GM23248 (cell line): ENCODE measurements at places on chromosomes 12 and 14. TPM values are rescaled to one million over a fixed set of nuclear protein-coding genes. Genes with fewer than 3 reads are reported as not detected.

DNA sequence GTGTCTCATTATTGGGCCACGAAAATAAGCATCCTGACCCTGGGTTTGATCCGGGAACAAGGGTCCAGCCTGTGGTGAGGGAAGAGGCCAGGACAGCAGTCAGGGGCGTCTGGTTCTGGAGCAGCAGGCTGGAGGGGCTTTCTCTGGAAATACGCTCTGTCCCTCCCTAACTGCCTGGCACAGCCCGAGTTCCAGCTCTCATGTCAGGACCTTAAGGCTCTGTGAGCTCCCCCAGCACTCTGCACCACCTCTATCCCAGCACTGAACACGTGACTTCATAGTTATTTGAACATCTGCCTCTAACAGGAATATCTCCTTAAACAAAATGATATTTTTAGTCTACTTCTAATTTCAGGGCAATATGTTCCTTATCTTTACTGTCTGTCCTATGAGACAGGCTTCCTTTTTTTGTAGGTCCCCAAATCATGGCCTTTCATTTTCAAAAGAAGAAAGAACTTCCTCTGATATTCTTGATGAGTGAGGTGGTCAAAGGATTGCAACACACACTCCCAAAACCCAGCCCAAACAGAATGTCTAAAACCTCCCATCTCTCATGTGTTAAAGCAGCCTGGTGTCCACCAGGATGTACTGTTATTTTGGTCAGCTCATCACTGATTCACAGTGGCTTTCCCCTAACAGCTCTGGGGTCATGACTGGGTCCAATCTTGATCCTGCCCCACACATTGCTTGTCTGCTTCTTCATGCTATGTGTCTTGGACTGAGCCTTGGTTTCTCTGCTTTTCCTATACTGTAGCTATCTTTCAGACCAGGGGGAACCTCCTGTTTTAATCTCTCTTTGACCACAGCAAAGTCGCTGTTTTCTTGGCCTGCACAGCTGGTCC lies 9.7 kb downstream of the AQP6 start:
- no peak overlapping the region; the same call in 1 of the 2 replicates for H3K27ac ChIP-seq
- peaks cover 25% of the 10 kb centered on the region for H3K4me1 ChIP-seq

CLEC4A gene
- total RNA-seq: not detected in 2 replicates

- DNase-seq: no peak
- H3K4me1 ChIP-seq: no peaks in the 10 kb centered on the region
- no peaks in the 10 kb centered on the region for H3K36me3 ChIP-seq
- H3K4me3 ChIP-seq: no peak overlapping the region
- no peaks in the 10 kb centered on the region for H3K27me3 ChIP-seq
- H3K27ac ChIP-seq: no peak overlapping the region
Measured at GRCh38 chr12:18992336-18992735, 137.2 kb upstream of the PLEKHA5 start.

TMTC1 gene
- total RNA-seq: 20.5 and 25.3 TPM in 2 replicates

DNA sequence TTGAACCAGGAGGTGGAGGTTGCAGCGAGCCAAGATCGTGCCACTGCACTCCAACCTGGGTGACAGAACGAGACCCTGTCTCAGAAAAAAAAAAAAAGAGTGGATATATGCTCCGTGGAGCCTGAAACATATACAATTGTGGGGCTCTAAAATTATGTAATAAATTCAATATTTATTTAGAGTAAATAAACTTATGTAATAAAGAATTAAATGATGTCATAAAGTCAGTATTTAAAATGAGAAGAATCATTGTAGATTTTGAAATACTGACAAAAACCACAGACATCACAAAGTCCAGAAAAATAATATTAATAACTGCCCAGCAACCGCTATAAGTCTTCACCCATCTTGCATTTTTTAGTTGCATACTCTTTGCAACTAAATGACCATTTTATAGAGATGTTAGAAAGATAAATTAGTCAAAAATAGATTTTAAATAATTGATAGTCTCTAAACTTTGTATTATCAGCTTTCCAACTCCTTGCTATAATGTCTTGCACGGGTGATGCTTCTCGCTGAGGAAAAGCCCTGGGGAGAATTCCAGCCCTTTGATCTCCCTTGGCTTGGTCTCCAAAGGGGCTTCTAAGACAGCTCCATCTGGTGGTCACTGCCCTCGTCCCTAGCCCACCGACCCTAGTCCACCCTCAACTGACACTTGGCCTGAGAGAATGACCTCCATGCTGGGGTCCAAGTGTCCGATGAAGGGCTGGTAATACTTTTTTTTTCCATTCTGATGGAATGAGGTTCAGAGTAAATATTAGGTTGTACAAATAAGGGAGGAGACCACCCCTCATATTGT lies 7.9 kb upstream of the TMBIM6 start:
- H3K27me3 ChIP-seq: no peaks in the 10 kb centered on the region; the same call in 1 of the 2 replicates
- H3K4me1 ChIP-seq: no peaks in the 10 kb centered on the region
- H3K4me3 ChIP-seq: no peak overlapping the region
- no peak overlapping the region for H3K27ac ChIP-seq
- no peaks in the 10 kb centered on the region for H3K36me3 ChIP-seq

DNA sequence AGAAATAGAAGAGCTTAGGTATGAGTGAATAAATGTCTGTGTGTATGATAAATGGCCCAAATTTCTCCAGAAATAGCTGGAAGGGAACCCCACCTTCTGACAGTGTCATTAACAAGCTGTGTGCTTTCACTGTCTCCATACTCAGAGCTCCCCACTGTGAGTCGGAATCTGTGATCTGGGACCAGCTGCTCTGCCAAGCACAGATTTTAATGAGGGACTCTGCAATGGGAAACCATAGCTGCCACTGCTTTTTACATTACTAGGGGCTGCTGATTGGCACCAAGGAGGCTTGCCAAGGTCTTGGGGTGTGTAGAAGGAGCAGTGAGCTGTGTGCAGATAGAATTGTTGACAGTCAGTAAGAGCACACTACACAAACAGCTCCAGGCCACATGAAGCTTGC lies 244.2 kb upstream of the CCDC196 start:
- H3K27ac ChIP-seq: no peak overlapping the region
- no peaks in the 10 kb centered on the region for H3K27me3 ChIP-seq
- no peak overlapping the region for H3K4me3 ChIP-seq
- no peak for DNase-seq
- H3K4me1 ChIP-seq: no peaks in the 10 kb centered on the region
